Hindlimb muscle (tissue), 1 donor: ENCODE measurements at places on chromosomes 6 and 20. TPM values are rescaled to one million over a fixed set of nuclear protein-coding genes. Genes with fewer than 3 reads are reported as not detected.

The RIPOR3 gene
- 4.0 TPM for polyA plus RNA-seq

DNA sequence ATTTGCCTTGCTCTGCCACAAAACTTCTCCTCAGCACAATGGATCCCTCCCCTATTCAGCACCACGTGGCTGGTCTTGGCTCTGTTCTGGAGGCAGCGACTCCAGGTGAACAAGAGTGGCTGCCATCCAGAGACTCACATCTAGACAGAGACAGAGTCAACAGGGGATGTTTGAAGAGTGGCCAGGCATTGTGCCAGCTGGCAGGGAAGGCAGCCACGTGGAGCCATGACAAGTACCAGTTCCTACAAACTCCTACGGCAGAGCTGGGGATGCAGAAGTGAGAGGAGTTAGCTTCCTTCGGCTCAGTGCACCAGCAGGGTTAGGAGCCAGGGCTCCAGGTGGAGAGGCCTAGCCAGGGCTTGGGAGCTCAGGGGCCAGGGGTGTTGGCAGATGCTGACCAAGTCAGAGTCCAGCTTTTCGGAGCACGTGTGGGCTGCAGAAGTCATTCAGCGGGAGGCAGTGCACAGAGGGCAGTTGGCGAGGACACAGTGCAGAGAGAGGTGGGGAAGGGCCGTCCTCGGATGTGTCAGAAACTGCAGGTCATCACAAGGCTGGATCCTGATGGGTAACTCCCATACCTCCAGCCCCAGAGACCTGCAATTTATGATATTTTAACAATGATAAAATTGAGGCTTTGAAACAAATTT is 171.7 kb upstream of the PDE10A start:
- DNase-seq: no peak

DNA sequence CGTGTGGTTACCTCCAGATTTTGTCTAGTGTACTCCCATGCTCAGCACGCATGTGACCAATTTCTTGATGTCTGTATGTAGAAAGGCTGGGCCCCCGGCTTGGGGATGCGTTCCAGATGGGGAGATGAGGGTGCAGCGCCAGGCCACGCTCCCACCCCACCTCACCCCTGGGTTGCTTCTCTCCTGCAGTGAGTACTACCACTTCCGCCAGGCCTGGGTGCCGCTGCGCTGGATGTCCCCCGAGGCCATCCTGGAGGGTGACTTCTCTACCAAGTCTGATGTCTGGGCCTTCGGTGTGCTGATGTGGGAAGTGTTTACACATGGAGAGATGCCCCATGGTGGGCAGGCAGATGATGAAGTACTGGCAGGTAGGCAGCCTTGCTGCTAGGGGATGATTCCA is 11.5 kb upstream of the SRF start:
- no peak for DNase-seq

The HCK gene
- 5.0 TPM for polyA plus RNA-seq

The CALHM5 gene
- 2.4 TPM for polyA plus RNA-seq

- peak; percentile 6 for DNase-seq
Measured at GRCh38 chr6:100281471-100281901, 183.2 kb downstream of the SIM1 start.

- DNase-seq: no peak
Measured at GRCh38 chr20:24309596-24309995, 159.8 kb upstream of the SYNDIG1 start.

The GPR63 gene
- 3.3 TPM for polyA plus RNA-seq

DNA sequence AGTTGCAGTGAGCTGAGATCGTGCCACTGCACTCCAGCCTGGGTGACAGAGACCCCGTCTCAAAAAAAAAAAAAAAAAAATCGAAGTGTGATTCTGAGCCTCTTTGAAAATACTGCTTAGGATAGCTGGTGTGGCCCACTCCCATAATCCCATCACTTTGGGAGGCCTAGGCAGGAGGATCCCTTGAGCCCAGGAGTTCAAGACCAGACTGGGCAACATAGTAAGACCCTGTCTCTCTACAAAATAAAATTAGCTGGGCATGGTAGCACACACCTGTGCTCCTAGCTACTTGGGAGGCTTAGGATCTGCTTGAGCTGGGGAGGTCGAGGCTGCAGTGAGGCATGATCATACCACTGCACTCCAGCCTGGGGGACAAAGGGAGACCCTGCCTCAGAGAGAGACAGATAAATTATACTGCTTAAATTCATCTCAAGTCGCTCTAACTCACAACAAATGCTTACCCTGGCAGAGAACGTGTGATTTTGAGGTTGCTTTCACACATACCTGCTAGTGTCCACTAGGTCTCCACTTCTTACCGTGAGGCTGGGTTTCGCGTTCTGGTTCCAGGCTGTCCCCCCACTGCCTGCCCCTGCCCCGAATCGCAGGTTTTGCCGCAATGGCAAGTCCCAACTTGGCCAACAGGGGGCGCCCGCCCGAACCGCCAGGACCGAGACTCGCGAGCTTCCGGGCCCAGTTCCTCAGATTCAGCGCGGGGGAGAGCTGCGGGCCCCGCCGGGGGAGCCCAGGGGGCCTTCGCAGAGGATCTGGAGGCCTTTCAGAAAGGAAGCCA is 12.3 kb upstream of the TMC2 start:
- DNase-seq: peak; percentile 87

GRCh38 chr20:24766826-24767622 is 182.0 kb upstream of the CST7 start:
- no peak for DNase-seq

The HLA-DRA gene
- polyA plus RNA-seq: 57.8 TPM

The TUBB2B gene
- 57.5 TPM for polyA plus RNA-seq

The C20orf141 gene
- polyA plus RNA-seq: not detected

The DTNBP1 gene
- polyA plus RNA-seq: 21.3 TPM

- no peak for DNase-seq
Measured at GRCh38 chr6:69954733-69955132, 88.4 kb downstream of the COL19A1 start.

- no peak for DNase-seq
Measured at GRCh38 chr20:53354314-53354713, 239.3 kb downstream of the ZNF217 start.

The CNBD2 gene
- polyA plus RNA-seq: 0.19 TPM

The TMEM14C gene
- polyA plus RNA-seq: 91.3 TPM

DNA sequence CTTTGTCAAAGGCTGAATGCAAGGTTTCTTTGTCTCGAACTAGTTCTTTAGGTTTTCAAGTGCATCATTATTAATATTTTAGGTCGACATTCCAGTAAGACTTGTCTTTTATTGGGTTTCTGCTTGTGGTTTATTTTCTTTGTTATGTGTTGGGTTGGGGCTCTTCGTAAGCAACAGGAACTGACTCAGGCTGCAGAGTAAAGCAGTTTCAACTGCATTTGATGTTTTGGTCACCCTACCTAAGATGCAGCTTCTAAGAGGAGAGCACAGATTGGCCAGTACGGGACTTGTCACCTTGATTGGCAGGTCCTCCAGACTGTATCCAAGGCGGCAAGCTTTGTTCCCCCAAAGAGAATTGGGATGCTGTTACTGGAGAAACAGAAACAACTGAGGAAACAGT is 149.5 kb upstream of the SULF2 start:
- no peak for DNase-seq

- DNase-seq: no peak
Measured at GRCh38 chr20:58458342-58459057, 56.7 kb downstream of the APCDD1L start.

GRCh38 chr6:157410045-157410444 is 29.1 kb downstream of the ZDHHC14 start:
- no peak for DNase-seq

The HEY2 gene
- polyA plus RNA-seq: 10.9 TPM

DNA sequence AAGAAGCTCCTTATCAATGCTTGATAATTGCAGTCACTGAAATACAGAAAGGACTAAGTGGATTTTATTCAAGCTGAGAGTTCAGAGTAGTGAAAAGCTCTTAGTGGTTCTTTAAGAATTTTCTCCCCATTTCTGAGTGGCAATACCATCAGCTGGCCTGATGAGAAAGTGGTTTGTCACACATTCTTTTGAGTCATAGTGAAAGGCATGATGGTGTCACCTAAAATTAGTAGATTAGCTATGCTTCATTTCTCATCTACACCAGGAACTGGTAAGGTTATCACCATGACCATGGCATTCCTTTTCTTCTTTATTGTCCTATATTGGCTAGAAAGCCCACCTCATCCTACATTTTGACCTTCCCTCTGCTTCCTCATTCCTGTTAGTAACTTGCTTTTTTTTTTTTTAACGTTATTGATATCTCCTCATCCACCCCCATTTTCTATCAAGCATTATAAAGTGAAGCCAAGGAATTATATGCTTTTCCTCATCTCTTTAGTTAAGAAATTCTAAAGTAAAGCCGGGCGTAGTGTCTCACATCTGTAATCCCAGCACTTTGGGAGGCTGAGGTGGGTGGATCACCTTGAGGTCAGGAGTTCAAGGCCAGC is 67.4 kb upstream of the LOC128125822 start:
- DNase-seq: no peak

The XKR7 gene
- polyA plus RNA-seq: 0.05 TPM

The SUMO4 gene
- 0.52 TPM for polyA plus RNA-seq

The TBX18 gene
- polyA plus RNA-seq: 21.5 TPM

DNA sequence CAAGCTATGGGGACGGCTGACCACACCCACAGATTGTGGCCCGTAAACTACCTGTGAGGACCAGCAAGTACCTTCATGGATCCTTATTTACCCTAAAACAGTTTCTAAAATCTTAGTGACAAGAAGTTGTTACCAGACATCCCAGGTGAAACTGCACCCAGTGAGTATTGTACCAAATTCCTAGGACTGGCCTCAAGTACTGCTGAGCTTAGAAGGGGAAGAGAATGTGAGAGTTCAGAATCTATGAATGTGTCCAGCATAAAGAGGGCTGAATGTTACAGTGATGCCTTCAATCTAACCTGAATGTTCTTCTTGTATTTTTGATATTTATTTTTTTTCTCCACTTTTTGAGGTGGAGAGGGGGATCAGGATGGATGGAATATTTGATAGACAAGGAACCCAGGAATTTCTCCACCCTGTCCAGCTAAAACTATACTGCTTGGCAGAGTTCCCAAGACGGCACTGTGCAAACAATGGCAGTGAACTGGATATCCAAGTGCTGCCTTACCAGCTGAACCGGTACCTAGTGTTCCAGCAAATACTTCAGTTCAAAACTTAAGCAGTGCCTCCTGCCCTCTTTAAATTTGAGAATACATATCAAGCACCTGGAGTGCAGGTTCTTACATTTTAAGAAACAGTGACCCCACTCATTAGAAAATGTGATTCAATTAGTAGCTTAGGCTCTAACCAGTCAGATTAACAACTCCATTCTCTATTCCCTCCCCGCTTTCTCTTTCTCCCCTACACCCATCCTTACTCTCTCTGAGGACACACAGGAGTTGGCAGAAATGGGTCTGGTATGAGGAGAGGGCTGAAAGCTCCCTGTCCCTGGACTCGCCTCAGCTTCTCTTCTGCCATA is 427.3 kb upstream of the FLRT3 start:
- DNase-seq: no peak

The RBM24 gene
- polyA plus RNA-seq: 380 TPM

The COL21A1 gene
- 103 TPM for polyA plus RNA-seq

GRCh38 chr6:8342241-8342819 is 93.0 kb downstream of the SLC35B3 start:
- DNase-seq: no peak

DNA sequence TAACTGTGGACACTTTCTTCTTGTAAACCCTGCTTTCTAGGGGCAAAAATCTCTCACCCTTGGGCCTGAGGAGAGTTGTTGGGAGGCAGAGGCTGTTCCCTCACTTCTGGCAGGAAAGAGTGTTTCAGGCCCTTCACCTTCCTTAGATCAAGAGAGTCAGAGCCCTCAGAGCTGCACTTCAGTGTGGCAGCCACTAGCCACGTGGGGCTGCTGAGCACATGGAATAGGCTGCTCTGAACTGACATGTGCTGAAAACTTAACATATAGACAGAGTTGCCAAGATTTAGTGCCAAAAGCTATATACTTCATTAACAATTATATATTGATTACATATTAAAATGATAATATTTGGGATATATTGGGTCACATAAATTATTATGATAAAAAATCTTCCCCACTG is 4.4 kb upstream of the LMBRD1 start:
- DNase-seq: no peak

DNA sequence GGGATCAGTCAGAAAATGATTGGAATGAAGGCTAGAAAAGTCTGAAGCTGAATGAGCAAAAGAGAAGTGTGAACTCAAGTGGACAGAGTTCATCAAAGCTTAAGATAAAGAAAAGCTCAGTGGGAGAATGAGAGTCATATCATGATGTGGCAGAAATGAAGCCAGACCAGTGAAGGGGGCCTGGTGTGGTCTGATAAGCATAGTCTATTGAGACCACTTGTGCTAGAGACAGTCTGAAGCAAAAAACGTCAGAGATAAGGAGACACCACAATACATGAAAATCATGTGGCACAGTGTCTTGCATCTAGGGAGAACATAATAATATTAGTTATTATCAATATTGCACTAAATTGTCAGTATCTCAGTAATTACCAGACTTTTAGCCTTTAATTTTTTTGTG is 601.5 kb downstream of the UTRN start:
- DNase-seq: no peak

GRCh38 chr6:125511809-125512396 is 210.1 kb upstream of the HDDC2 start:
- no peak for DNase-seq

The NFATC2 gene
- 4.5 TPM for polyA plus RNA-seq

The SMPDL3A gene
- polyA plus RNA-seq: 16.0 TPM

DNA sequence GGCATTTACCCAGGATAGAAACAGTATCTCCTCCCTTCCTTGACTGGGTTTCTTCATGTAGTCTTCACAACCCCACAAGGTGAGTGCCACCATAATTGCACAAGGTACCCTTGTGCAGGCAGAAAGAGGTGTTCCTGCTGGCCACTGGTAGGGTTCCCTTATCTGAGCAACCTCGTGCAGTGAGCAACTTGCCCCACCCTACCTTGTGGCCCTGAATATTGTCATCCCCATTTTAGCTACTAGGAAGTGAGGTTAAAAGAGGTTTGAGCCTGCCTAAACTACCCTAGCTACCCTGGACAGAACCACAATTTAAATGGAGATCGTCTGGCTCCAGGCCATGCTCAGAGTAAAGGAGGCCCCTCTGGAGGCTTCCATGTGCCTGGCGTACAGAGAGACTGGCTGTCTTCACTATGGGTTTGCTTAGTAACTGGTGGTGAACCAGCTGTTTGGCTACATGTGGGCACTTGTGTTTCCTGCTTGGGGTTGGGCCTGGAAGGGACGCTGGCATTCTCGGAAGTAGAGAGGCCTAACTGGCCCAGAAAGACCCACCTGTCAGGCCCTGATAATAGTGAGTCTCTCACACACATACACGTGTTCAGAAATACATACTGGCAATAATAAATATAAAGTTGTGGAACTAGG is 148.8 kb downstream of the LRFN2 start:
- no peak for DNase-seq

- DNase-seq: no peak
Measured at GRCh38 chr6:69771158-69771906, 25.5 kb downstream of the LMBRD1 start.
